T-cell (primary cell): ENCODE measurements at places on chromosomes 7 and 10.
A peak's percentile ranks its signal among the peaks of the same experiment; 100 is the strongest.

DNA sequence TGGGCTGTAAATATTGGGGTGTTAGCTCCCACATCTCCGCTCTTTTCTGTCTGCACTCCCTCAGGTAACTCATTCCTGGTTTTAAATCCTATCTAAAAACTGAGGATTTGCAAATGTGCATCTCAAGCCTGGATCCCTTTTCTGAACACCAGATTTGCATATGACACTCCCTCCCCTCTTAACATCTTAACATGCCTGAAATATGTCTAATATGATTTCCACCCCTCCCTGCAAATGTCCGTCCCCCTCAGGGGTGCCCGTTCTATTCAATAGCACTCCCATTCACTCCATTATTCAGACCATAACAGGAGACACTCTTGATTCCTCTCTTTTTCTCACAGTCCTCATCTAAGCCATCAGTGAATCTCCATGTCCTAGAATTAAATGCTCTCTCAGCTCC is 8.3 kb upstream of the CALD1 start:
- no peak for DNase-seq
- H3K4me3 ChIP-seq: no peak overlapping the region
- no peaks in the 10 kb centered on the region for H3K4me1 ChIP-seq

DNA sequence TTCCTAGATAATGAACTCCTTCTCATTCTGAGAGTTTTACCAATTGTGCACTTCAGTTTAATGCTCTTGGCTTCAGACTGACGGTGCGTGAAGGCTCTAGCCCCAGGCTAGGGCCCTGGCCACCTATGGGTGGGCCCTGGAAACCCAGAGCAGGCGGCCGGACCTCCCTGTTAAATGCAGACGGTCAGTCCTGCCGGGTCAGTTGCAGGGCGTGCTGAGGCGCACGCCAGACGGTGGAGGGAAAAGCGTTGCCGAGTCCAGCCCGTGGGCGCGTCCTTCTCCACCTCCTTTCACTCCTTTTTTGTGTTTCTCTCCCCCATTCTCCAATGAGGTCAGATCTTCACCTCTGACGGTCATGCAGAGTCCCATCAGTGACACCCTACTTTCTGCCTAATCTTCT is 2.3 kb downstream of the DPYSL4 start:
- H3K27ac ChIP-seq: no peak overlapping the region
- H3K4me1 ChIP-seq: peaks cover 26% of the 10 kb centered on the region
- peaks cover 10% of the 10 kb centered on the region for H3K27me3 ChIP-seq

DNA sequence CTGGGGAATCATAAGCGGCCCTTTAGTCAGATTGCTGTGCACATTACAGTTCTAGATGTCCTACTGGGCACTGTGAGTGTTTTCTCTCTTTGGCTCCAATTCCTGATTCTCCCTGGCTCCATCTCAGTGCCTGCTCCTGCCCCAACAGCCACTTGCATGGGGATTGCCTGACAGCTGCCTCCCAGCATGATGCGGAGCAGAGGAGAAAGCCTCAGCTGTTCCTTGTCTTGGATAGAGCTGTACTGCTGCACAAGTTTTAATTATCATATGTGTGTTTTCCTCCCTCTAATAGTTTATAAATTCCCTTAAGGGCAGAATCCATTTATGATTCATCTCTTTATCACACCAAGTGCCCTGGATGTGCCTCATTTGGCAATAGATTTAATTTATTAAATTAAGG is 285.8 kb upstream of the COBL start:
- H3K27me3 ChIP-seq: peaks cover 2% of the 10 kb centered on the region
- H3K4me1 ChIP-seq: no peaks in the 10 kb centered on the region
- H3K36me3 ChIP-seq: no peaks in the 10 kb centered on the region
- no peak for DNase-seq
- no peak overlapping the region for H3K4me3 ChIP-seq

- no peaks in the 10 kb centered on the region for H3K27me3 ChIP-seq
- no peak overlapping the region for H3K27ac ChIP-seq
- no peak overlapping the region for H3K4me3 ChIP-seq
- DNase-seq: no peak
- peaks cover 33% of the 10 kb centered on the region for H3K36me3 ChIP-seq
These were observed 66.0 kb downstream of the CLEC2L start for GRCh38 chr7:139589474-139589873.

DNA sequence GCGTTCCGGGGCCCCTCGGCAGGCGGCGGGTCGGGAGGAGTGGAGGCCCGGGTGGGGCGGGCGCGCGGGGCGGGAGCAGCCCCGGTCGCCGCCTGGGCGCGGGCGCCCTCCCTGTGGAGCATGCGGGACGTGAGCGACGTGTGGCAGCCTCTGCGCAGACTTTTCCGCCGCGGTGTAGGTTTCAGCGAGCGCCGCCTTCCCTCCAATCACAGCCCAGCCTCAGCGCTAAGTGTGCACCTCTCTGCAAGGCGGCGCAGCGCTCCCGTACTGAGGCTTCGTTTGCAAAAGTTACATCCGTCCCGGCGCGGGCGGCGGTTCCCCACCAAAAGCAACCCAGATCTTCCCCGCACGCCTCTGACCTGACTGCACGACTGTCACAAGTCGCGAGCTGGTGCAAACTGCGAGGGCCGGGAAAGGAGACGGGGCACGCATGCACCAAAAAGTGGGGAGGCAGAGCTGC is 1.2 kb upstream of the PFKFB3 start:
- peaks cover 19% of the 10 kb centered on the region for H3K4me1 ChIP-seq
- DNase-seq: peak; percentile 84
- no peaks in the 10 kb centered on the region for H3K27me3 ChIP-seq
- peak overlapping the region; percentile 89 for H3K4me3 ChIP-seq
- no peaks in the 10 kb centered on the region for H3K36me3 ChIP-seq
- peak overlapping the region; percentile 34 for H3K27ac ChIP-seq

- no peak overlapping the region for H3K27ac ChIP-seq
- H3K4me3 ChIP-seq: no peak overlapping the region
- H3K36me3 ChIP-seq: no peaks in the 10 kb centered on the region
These were observed 71.3 kb downstream of the CPEB3 start for GRCh38 chr10:92219559-92219958.

DNA sequence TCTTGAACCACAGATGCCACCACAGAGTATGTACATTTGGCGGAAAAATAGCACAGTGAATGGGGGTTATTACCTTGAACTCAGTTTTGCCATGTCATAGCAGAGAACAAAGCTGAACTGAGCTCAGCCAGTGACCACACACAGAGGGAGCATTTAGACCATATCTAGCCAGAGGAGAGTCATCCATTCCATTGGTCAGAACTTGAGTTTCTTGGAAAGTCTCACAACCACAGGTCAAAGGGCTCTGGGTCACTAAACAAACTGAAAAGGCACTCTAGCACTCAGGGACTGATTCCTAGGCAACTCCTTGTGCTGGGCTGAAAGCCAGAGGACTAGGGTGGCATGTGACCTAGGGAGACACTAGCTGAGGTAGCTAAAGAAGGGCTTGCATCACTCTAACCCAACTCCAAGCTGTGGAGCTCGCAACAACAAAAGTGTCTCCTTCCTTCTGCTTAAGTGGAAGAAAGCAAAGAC is 239.7 kb upstream of the SEMA3D start:
- no peaks in the 10 kb centered on the region for H3K27me3 ChIP-seq
- no peak overlapping the region for H3K4me3 ChIP-seq
- no peaks in the 10 kb centered on the region for H3K36me3 ChIP-seq
- H3K27ac ChIP-seq: no peak overlapping the region
- no peaks in the 10 kb centered on the region for H3K4me1 ChIP-seq

DNA sequence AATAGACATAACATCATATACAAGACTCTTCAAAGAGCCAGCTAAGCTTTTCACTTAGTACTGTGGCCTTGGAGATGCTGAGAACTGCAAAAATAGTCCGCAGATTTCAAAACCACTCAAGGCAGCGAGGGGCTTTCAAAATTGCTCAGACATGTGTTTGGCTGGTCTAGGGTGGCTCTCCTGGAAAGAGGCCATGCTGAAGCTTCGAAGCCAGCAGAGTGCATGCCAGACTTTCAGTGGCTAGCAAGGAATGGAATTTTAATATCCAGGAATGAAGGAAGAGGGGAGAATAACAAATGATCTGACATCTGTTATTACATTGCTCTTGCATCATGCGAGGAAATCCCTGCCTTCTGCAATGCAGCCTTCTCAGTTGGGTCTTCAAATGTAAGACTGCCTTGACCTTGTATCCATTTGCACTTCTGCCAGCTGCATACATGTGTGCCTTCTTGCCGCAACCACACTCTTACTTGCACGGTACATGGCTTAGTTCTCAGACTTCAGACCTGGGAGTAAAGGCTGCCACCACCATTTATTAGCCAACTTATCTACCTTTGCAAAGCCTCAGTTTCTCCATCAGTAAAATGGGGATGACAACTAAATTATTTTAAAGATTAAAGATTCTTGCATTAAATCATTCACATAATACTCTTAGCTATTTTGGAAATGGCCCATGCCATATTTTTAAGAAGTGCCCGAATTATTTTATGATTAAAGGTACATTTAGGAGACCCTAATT is 55.9 kb downstream of the ITIH5 start:
- no peaks in the 10 kb centered on the region for H3K27me3 ChIP-seq
- H3K4me3 ChIP-seq: no peak overlapping the region
- no peaks in the 10 kb centered on the region for H3K4me1 ChIP-seq
- DNase-seq: no peak

- H3K4me1 ChIP-seq: no peaks in the 10 kb centered on the region
- H3K36me3 ChIP-seq: no peaks in the 10 kb centered on the region
- DNase-seq: no peak
- H3K4me3 ChIP-seq: no peak overlapping the region
These were observed 204.9 kb upstream of the NPSR1 start for GRCh38 chr7:34453150-34453549.

DNA sequence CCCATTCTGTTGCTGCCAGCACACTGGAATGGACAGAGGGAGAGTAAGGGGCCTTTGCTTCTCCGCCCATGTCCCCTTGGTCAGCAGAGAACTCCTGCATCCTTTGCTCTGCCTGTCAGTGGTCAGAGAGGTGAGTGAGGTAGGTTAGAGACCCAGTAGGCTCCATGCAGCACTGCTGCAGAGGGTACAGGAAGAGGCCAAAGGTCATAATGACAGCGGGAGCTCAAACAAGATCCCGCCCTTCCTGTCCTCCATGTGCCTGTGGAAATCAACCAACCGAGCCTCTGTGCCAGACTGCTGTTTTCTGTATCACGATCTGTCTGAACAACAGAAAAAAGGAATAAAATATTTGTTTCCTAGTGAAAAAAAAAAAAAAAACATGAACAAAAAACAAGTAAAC is 81.4 kb downstream of the ZNF33B start:
- no peaks in the 10 kb centered on the region for H3K36me3 ChIP-seq
- H3K27ac ChIP-seq: no peak overlapping the region
- no peak overlapping the region for H3K4me3 ChIP-seq
- DNase-seq: no peak
- H3K4me1 ChIP-seq: peaks cover 6% of the 10 kb centered on the region

DNA sequence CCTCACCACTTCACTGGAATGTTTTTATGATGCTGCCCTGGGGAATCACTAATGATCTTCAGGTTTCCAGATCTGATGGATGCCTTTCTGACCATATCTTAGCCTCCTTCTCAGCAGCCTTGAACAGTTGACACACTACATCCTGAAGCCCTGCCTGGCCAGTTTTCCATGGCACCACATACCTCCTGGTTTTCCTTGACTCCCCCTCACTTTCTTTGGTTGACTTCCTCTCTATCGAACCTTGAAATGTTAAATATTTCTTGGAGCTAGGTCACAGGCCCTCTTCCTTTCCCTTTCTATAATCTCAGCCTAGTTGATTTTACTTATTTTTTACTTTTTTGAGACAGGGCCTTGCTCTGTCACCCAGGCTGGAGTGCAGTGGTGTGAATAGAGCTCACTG is 108.8 kb upstream of the CDK1 start:
- H3K27me3 ChIP-seq: no peaks in the 10 kb centered on the region
- H3K4me3 ChIP-seq: no peak overlapping the region
- no peak for DNase-seq
- H3K27ac ChIP-seq: no peak overlapping the region
- no peaks in the 10 kb centered on the region for H3K4me1 ChIP-seq
